ENCODE measurements at places on chromosomes 3 and 15. TPM values are rescaled to one million over a fixed set of nuclear protein-coding genes. Genes with fewer than 3 reads are reported as not detected.

Gene FANCD2OS
- not detected for total RNA-seq

Gene IGSF10
- 4.1 TPM for total RNA-seq

Gene FAM174B
- total RNA-seq = 163 TPM

Gene SCAMP5
- 132 TPM for total RNA-seq

Gene PKM
- 604 TPM for total RNA-seq

Gene SEC22A
- total RNA-seq = 14.9 TPM

Gene PEAK1
- 289 TPM for total RNA-seq

Gene KY
- not detected for total RNA-seq

Gene ABHD14A
- 5.4 TPM for total RNA-seq

Gene SLC35G2
- 8.2 TPM for total RNA-seq

Gene SLC7A14
- 2.5 TPM for total RNA-seq

Gene DLEC1
- 0.62 TPM for total RNA-seq

Gene GRM2
- total RNA-seq = 0.97 TPM

Gene SERPINI2
- not detected for total RNA-seq

Gene NLGN1
- total RNA-seq = 27.6 TPM

Gene RPL39L
- 8.9 TPM for total RNA-seq

GRCh38 chr3:54344601-54345231 lies 222.4 kb downstream of the CACNA2D3 start:
- no peak overlapping the region for H3K27ac ChIP-seq
- H3K4me1 ChIP-seq = peaks cover 5% of the 10 kb centered on the region
- H3K36me3 ChIP-seq = no peaks in the 10 kb centered on the region
- no peak for DNase-seq
- H3K4me3 ChIP-seq = no peak overlapping the region
- no peaks in the 10 kb centered on the region for H3K27me3 ChIP-seq

DNA sequence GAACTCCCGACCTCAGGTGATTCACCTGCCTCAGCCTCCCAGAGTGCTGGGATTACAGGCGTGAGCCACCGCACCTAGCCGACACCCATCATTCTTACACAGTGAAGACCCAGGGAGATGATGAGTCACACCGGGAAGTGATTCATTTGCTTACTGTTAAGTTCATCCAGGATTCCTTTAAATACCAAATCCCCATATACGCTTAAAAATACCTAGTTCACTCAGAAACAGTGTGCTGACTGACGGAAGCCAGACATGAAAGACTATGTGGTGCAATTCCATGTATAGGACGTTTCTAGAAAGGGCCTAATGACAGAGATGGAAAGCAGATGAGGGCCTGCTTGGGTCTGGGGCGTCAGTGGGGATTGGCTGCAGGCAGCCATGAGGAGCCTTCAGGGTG lies 75.2 kb downstream of the APBA2 start:
- DNase-seq = no peak
- peaks cover 4% of the 10 kb centered on the region for H3K27me3 ChIP-seq
- no peak overlapping the region for H3K27ac ChIP-seq
- peaks cover 3% of the 10 kb centered on the region for H3K36me3 ChIP-seq
- no peak overlapping the region for H3K4me3 ChIP-seq
- peaks cover 2% of the 10 kb centered on the region for H3K4me1 ChIP-seq

GRCh38 chr3:50179710-50180109 lies 11.7 kb upstream of the GNAT1 start:
- no peaks in the 10 kb centered on the region for H3K27me3 ChIP-seq
- no peak overlapping the region for H3K4me3 ChIP-seq
- H3K36me3 ChIP-seq = peaks cover 15% of the 10 kb centered on the region
- no peak for DNase-seq
- H3K27ac ChIP-seq = no peak overlapping the region
- H3K4me1 ChIP-seq = no peaks in the 10 kb centered on the region

DNA sequence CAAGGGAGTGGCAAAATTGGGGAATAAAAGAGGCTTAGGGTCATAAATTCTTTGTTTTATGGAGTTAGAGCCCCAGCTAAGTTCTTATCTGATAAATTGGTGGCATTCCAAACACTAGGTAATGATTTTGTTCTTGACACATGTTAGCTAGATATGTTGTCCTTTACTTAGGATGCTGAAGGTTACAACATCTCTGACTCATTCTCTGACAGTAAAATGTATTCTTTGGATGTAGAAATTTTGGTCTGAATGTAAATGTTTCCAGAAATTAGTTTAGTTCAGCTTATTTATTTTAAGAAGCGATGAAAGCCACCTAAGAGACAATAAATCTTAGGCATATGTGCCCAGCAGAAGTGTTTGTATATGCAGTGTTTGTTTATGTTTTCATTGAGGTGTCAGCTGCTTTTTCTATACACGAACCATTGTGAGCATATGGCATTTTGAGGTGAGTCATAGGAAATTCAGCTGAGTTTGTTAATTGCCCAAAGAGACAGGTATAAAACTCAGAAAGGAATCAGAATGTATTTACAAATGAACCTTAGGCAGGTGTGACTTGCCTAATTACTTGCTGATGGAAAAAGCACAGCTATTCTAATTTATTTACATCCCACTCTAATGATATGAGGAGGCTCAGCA lies 247.7 kb downstream of the AGBL1 start:
- DNase-seq = no peak
- H3K4me1 ChIP-seq = no peaks in the 10 kb centered on the region
- H3K27me3 ChIP-seq = peaks cover 3% of the 10 kb centered on the region
- no peaks in the 10 kb centered on the region for H3K36me3 ChIP-seq

- peaks cover 29% of the 10 kb centered on the region for H3K4me1 ChIP-seq
- DNase-seq = no peak
- no peaks in the 10 kb centered on the region for H3K36me3 ChIP-seq
These were observed 252.7 kb upstream of the ZPLD1 start for GRCh38 chr3:102182162-102182561.

- no peak for DNase-seq
- no peaks in the 10 kb centered on the region for H3K36me3 ChIP-seq
- peaks cover 8% of the 10 kb centered on the region for H3K4me1 ChIP-seq
- H3K4me3 ChIP-seq = no peak overlapping the region
These were observed 660.0 kb downstream of the FHIT start for GRCh38 chr3:60591267-60591666.

DNA sequence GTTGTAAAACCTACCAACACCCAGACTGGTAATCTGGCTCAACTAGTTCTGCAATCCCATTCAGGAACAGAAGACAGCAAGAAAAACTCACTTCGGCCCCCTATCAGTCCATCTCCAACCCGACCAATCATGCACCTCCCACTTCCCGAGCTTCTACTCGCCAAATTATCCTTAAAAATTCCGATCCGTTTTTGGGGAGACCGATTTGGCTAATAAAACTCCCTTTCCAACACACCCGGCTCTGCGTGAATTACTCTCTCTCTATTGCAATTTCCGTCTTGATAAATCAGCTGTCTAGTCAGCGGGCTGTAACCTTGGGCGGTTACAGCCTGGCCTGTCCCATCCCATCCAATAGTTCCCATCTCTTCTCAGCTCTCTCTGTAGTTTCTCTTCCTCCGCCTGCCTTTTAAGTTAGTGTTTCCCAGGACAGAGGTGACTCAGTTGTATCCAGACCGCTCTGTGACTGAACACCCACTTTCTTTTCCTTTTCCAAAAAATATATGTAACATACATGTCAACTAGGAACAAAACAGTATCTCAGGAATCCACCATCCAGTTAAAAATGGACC lies 780 bp upstream of the ACAD9 start:
- H3K36me3 ChIP-seq = no peaks in the 10 kb centered on the region
- H3K4me3 ChIP-seq = peak overlapping the region; percentile 90
- peak overlapping the region; percentile 90 for H3K27ac ChIP-seq
- H3K27me3 ChIP-seq = peaks cover 6% of the 10 kb centered on the region
- no peak for DNase-seq

DNA sequence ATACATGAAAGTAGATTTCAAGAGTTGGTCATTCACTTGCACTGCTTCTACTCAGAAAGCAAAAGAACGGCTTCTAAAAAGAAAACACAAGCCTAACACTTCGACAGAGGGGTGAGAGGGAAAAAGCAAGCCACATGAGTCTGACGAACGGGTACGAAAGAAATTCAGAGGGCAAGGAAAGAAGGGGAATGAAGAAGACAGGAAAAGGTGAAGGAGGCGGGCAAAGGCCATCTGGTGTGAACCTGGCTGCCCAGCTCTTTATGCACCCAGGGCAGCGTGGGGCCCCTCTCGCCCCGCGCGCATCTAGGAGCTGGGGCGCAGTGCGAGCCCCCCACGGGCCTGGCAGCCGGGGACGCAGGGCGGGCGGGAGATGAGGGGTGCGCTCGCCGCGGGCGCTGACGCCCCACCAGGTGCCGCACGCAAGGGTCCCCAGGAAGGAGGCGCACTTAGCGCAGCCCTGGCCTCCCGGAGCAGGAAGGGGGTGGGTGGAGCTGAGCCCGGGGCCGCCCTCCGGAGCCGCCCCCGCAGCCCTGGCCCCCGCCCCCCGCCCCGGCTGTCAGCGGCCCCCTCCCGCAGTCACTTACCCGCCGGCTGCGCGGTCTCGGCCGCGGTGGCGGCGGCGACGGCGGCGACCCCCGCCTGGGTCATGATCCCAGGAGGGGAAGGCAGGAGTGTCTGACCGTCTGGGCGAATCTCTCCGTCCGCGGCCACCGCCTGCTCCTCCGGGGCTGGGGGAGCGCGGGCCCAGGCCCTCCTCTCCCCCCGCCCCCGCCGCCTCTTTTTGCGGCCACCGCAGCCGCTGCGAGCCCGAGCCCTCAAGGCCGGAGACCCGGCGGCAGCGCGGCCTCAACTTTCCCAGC lies at the start of gene USF3:
Gene USF3, minus strand, starts transcription at position 857 of the 860 bp plus-strand sequence. CDS start 21,764 bp downstream, outside the sequence.
- peak within 1 kb of the TSS; percentile 100 for H3K4me3 ChIP-seq
- H3K27me3 ChIP-seq = peaks cover 9% of the 10 kb centered on the region
- H3K4me1 ChIP-seq = peaks cover 23% of the 10 kb centered on the region
- H3K27ac ChIP-seq = peak within 1 kb of the TSS; percentile 100
- peak; percentile 63 for DNase-seq

DNA sequence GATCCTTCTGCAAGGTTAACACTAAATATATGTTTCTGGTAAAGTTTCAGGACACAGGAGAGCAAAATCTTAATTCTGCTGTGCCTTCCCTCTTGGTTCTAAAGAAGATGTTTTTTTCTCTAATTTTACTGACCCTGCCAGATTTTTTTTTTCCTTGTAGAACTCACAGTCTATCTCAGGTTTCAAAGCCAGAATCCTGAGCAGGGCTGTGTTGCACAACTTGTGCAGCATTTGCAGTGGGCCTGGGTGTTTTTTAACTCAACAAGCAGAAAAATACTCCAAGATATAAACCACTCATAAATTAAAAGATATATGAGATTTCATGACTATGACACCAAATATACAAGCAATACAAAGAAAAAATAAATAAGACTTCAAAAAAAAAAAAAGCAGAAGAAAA lies 40.2 kb upstream of the ARF4 start:
- H3K27ac ChIP-seq = no peak overlapping the region
- no peaks in the 10 kb centered on the region for H3K27me3 ChIP-seq
- no peak overlapping the region for H3K4me3 ChIP-seq
- H3K4me1 ChIP-seq = no peaks in the 10 kb centered on the region

DNA sequence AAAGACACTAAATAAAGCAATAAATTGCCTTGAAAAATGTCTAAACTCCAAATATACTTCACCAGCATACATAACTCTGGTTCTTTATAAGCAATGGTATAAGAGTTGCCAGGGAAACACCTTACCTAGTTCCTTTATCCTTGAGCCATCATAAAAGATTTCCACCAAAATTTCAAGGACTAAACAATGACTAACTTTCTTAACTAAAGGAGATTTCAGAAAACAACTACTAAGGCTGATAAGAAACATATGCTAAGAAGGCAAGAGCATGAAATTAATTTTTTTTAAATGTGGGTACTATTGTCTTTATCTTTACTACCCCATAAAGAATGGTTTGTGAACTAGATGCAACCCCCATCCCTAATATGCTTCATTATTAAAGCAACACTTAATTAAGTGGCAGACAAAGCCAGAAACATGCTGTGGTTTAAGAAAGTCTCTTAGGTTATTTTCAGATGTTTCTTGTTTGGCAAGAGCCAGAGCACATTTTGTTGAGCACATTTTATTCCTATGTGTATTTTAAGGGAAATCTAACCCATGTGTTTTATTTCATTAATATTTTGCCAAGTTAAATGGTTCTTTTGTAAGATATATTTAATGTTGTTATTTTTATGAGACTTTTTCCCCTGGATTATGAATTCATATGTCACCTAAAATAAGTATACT lies 17.4 kb upstream of the VEPH1 start:
- no peak for DNase-seq
- peaks cover 2% of the 10 kb centered on the region for H3K27me3 ChIP-seq
- H3K4me3 ChIP-seq = no peak overlapping the region
- H3K36me3 ChIP-seq = no peaks in the 10 kb centered on the region

DNA sequence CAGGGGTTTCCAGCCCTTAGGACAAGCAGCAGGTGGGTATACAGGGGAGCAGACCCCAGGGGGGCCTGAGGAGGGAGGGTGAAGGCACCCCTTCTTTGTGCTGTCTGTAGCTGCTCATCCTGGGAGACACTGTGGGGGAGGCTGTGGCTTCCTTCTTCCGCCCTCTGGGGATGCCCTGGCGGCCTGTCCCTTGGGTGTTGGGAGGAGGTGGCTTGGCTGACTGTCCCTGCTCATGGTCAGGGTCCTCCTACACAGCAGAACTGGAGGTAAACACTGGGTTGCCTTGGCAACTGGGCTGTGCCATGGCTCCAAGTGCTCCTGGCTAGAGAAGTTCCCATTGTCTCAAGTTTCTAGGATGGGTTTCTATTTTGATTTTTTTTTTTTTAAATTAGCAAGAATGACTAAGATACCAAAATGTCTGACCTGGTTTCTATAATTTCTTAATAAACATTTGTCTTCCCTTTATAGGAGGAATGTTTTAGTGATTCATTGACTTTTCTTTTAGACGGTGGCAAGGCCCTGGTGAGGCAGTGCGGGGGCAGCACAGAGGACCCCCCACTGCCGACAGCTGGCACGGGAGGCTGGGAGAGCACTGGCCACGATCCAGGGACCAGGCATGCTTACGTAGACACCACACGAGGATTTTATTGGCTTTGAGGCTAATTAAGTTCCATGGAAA lies 12.4 kb downstream of the KLF13 start:
- peak overlapping the region; percentile 48 for H3K27ac ChIP-seq
- no peaks in the 10 kb centered on the region for H3K36me3 ChIP-seq
- no peak for DNase-seq
- H3K27me3 ChIP-seq = peaks cover 6% of the 10 kb centered on the region
- H3K4me3 ChIP-seq = no peak overlapping the region
- peaks cover 35% of the 10 kb centered on the region for H3K4me1 ChIP-seq

DNA sequence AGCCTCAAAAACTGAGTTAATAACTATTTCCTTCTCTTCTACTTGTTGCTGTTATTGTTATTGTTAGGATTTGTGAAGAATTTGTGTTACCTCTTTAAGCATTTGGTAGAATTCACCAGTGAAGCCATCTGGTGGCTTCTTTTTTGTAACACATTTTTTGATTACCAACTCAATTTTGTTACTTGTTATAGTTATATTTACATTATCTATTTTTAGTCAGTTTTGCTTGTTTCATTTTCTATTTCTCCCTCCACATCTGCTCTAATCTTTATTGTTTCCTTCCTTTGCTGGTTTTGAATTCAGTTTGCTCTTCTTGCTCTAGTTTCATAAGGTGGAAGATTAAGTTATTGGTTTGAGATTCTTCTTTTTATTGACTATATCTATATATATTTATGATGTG lies 3.7 kb upstream of the SLC9C1 start:
- H3K27ac ChIP-seq = no peak overlapping the region
- peaks cover 9% of the 10 kb centered on the region for H3K4me1 ChIP-seq
- DNase-seq = no peak
- no peaks in the 10 kb centered on the region for H3K27me3 ChIP-seq
- no peaks in the 10 kb centered on the region for H3K36me3 ChIP-seq

GRCh38 chr3:31765871-31766270 lies 215.2 kb downstream of the OSBPL10 start:
- H3K27ac ChIP-seq = no peak overlapping the region
- no peaks in the 10 kb centered on the region for H3K27me3 ChIP-seq
- H3K36me3 ChIP-seq = peaks cover 4% of the 10 kb centered on the region
- no peak overlapping the region for H3K4me3 ChIP-seq

GRCh38 chr3:18489939-18490338 lies 64.8 kb upstream of the SATB1 start:
- no peak for DNase-seq
- H3K27ac ChIP-seq = no peak overlapping the region
- H3K27me3 ChIP-seq = no peaks in the 10 kb centered on the region
- H3K4me1 ChIP-seq = no peaks in the 10 kb centered on the region
- H3K36me3 ChIP-seq = no peaks in the 10 kb centered on the region

All from endothelial cell (in vitro differentiated cells).